ENCODE measurements at places on chromosomes 13 and 19. TPM values are rescaled to one million over a fixed set of nuclear protein-coding genes. Genes with fewer than 3 reads are reported as not detected.

DNA sequence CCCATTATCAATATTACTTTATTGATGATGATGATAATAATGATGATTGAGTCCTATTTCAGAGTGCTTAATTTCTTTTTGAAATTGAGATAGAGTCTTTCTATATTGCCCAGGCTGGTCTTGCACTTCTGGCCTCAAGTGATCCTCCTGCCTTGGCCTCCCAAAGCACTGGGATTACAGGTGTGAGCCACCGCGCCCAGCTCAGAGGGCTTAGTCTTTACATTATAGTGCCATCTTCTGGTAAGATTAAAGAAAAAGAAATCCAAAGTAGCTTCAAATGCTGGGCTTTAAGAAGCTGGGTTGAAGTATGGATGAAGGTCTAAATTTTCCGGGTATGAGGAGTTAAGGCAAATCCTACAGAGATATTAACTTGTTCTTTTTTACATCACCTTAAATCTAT is 3.4 kb upstream of the ZNF333 start:
- no peak for ATAC-seq

DNA sequence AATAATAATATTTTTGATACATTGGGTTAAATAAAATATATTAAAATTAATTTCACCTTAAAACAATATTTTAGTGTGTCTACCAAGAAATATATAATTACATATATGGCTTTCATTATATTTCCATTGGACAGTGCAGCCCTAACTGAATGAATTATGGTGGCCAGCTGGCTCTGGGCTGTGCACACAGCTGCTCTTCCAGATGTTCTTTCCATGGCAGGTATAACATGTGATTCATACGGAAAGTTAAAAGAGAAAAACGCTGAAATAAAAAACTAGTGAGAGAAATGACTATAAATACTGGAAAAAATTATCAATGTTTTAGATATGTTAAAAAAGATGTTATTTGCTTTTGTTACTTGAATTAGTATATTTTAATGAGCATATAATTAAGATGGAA is 216.3 kb downstream of the RGCC start:
- no peak for ATAC-seq

- no peak for ATAC-seq
Measured at GRCh38 chr13:48965736-48966135, 10.0 kb upstream of the FNDC3A start.

- no peak for ATAC-seq
Measured at GRCh38 chr13:22107549-22107948, 436.7 kb downstream of the FGF9 start.

- no peak for ATAC-seq
Measured at GRCh38 chr13:74978591-74978990, 503.4 kb downstream of the TBC1D4 start.

DNA sequence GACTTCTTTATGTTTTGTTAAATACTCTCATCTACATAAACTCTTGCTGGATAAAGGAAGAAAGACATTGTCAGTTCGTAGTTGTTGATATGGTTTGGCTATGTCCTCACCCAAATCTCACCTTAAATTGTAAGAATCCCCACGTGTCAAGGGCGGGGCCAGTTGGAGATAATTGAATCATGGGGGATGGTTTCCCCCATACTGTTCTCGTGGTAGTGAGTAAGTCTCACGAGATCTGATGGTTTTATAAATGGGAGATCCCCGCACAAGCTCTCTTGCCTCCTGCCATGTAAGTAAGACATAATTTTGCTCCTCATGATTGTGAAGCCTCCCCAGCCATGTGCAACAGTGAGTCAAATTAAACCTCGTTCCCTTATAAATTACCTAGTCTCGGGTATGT is 3.6 kb downstream of the ADGRE1 start:
- ATAC-seq, result no peak

DNA sequence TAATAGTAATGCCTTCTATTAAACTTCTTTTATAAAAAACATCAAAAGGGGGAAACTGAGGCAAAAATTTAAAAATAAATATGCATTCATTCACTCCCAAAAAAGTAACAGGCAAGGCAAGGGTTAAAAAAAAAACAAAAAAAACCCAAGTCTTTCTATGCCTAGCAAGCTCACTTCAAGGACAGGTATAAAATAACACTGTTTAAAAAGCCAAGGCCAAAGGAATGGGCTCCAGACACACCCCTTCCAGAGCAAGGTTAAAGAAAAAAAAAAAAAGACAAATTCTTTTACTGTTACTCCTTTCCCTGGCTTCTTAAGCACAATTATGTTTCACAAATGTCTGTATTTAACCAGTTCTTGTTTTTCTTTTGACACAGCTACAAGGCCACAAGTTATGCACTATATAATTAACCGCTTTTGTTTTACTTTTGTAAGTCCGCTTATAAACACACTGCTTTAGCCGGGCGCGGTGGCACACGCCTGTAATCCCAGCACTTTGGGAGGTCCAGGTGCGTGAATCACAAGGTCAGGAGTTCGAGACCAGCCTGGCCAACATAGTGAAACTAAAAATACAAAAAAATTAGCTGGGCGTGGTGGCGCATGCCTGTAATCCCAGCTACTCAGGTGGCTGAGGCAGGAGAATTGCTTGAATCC is 3.6 kb downstream of the SIGLEC11 start:
- ATAC-seq, result no peak

DNA sequence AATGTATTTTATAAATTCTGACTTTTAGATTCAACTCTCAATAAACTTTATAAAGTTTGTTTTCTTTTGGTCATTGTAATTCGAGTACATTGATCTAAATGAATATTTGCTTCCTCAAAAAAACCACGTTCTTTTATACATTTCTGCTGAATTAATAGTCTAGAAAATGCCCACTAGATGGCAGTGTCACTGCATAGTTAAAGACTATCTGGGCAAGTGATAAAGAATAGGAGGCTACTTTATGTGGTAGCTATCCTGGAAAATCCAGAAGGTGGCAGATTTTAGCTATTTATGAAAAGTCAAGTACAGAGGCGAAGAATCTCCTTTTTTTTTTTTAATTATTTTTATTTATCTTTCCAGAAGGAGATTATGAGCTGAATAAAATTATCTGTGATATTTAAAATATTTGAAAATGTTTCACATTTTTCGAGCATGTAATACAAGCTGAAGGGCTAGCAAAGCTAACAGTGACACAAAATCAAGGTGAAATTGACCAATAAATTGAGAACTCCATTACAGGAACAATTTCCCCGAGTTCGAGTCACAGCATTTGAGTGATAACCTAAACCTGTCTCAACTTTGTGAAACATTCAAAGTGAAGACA is 221.8 kb downstream of the OLFM4 start:
- peak; percentile 39 for ATAC-seq

DNA sequence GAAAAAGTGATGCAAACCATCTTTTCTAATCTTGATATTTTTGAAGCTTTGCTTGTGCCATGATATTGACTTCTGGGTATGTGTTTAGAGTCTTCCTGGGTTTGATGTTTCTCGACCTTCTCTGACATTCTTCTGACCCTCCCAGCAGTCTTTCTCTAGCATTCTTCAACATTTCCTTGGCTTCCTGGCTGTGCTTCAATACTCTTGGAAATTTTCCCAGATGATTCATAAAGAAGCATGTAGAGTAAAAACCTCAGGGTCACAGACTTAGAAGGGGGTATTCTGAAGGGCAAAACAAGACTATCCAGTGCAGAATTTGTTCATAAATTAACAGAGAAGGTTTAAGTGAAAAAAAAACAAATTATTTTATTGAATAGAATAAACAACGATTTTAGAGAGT is 946.3 kb upstream of the PCDH9 start:
- ATAC-seq, result no peak

DNA sequence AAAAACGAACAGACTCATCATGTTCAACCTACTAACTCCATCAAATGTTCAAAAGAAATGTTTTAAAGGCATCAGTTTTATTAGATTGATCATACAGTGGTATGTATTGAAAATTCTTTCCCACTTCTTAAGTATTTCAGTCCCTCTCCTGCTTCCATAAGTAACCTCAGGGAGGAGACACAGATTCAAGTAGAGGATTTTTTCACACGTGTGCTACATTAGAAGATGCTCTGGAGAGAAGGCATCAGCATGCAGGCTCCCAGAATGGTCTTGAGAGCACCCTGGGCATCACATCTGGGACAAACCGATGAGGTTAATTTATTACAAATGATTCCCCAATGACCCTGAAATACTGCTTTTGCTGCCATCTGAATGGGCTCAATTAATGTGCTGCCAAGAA is 3.6 kb downstream of the GPR12 start:
- ATAC-seq, result no peak

DNA sequence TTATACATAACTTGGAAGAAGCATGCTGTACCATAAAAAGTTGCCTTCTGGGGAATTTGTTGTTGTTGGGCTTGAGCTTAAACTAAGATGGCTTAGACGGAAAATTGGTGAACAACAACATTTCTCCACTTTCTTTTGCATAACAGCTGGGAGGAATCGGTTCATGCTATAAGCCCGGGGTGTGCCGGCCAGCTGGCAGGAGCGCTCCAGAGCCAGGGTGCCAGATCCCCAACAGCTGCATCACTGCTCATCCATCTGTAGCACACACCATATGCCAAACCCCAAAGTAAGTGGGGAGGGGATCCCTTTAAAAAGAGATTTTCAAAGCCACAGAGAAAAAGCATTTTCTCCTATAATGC is 419.5 kb upstream of the ARGLU1 start:
- no peak for ATAC-seq

DNA sequence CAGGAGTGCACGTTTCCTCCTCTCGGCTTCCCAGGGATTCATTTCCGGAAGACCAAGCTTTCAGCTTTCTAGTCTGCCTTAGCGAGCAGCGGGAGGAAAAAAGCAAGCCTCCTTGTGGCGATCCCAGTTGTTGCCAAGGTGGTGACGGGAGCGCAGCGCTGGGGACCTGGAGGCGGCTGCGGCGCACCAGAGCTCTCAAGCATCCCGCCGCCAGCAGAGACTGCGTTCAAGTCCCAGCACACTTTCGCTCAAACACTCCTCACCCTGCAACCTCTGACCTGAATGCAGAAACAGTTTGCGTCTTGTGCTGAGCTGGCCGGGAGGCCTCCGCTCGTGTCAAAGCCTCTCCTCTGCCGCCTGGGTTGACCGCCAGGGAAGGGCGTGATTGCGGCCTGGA is 4.9 kb downstream of the GSX1 start:
- ATAC-seq, result no peak

DNA sequence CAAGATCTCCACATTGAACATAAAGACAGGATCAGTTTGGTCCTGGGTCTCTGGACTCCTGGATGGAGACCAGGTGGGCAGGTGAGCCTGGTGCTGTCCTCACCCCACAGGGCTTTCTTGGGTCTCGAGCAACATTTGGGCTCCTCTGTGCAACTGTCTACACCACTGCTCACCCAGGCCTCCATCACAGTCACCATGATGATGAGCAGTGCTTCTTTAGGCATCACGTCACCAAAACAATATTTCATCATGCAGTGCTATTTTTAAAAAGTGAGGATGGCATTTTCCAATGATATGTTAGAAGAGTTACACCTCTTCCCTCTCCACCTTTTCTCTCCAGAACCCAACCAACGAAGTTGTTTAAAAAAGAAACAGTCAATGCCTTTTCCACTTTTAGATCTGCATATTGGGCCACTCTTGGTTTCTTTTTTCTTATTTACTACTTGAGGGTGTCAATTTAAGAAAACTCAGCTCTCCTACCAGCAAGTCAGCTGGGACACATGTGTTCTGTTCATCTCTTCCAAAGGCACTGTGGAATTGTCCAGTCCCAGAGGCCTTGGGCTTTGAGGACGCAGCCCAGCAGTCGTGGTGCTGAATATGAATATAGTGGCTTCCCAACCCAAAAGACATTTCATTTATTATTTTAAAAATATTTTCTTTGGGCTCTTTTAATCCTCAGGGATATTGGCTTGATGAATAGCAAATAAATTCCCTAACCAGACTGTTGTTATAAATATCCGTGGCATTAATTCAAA is 405.7 kb downstream of the KCNRG start:
- no peak for ATAC-seq

DNA sequence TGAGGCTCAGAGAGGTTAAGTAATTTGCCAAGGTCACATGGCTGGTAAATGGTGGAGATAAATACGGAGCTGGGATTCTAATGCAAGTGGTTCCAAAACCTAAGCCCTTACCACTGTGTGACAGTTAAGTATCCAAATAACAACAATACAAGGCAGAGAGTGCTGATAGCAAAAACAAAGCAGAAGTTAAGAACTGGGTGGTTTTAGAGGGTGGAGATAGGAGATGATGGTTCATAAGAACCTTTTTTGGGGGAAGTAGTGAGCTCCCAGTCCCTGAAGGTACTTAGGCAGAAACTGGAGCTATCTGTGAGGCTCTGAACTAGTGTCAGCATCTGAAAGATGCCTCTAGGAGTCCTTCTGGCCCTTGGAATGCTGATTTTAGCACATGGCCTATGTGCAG is 56.2 kb upstream of the UBE2L5 start:
- no peak for ATAC-seq

DNA sequence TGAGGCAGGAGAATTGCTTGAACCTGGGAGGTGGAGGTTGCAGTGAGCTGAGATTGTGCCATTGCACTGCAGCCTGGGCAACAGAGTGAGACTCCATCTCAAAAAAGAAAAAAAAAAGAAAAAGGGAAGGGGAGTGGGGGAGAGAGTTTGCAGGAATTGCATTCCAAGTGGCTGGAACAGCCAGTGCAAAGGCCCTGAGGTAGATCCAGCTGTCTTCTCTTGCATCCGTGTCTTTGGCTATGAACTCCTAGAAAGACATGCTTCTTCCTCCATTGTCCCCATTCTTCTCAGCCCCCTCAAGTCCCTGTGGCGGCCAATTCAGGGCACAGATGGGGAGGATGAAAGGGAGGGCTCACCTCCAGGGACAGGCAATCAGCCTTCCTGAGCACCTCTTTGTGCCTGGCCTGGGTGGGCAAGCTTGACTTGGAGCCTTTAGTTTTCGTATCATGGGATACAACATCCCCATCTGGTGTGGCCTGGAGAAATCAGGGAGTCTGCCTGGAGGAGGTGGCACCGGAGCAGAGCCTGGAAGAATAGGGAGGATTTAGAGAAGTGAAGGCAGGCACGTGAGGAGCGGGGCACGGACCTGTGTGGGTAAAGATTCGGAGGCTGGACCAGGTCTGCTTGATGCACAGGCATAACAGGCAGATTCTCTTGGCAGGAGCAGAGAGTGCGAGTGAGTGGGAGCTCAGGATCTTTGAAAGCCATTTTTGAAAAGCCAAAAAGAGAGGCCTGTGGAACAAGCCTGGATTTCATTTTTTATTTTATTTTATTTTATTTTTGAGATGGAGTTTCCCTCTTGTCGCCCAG is 5.0 kb downstream of the ANKRD24 start:
- ATAC-seq, result no peak

- no peak for ATAC-seq
Measured at GRCh38 chr13:46229251-46229650, 17.5 kb downstream of the LRRC63 start.

The LPAR6 gene
- 6.9 TPM for total RNA-seq

The CEACAM3 gene
- total RNA-seq, result not detected

The GPR183 gene
- 18.2 TPM for total RNA-seq

The PHLDB3 gene
- total RNA-seq, result 15.8 TPM

The ANGPTL8 gene
- not detected for total RNA-seq

The CGB1 gene
- not detected for total RNA-seq

The TNFSF11 gene
- not detected for total RNA-seq

The NDUFA11 gene
- total RNA-seq, result 299 TPM

The CLEC17A gene
- not detected for total RNA-seq

The CDC42EP5 gene
- 10.8 TPM for total RNA-seq

The CEACAM16 gene
- not detected for total RNA-seq

The DCT gene
- total RNA-seq, result 0.13 TPM
